ENCODE measurements at places on chromosomes 7 and 10.
A peak's percentile ranks its signal among the peaks of the same experiment; 100 is the strongest.

GRCh38 chr10:37436357-37436756, 311.0 kb downstream of the ANKRD30A start:
- DNase-seq: no peak

GRCh38 chr7:28919510-28919909, 38.6 kb downstream of the TRIL start:
- DNase-seq: no peak

- no peak for DNase-seq
These were observed 8.3 kb downstream of the TSPAN14 start for GRCh38 chr10:80462299-80462980.

DNA sequence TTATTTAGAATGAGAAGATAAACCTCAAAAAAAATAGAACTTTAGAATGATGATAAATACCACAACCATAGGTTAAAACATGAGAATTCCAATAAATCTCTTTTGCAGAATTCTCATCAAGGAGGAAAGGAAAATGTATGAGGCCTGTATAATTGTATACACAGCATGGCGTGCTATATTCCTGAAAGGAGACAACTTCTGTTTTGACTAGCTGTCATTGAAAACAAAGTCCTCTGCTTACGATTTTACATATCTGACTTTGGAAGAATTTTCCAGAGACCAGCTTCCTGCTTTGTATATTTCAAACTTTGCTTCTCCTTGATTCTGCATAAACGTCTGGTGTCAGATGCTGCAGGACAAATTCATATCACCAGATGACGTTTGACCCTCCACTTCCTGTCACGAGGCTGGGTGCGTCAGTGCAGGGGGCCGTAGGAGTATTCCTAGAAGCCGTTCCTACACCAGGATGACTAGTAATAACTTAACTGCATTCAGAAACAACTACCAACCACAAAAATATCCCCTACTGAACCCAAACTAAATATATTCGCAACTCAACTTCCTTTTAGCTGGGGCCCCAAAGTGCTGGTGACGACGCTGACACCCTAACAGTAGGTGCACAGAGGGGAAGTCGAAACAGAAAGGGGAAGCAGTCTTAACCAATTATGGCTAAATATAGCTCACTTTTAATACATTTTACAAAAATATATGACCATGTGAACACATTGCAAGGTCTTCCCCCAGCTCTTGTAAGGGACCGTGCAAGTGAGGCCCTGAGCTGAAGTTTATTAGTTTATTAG, 178.6 kb upstream of the INHBA start:
- no peak for DNase-seq

- no peak for DNase-seq
These were observed 195.1 kb upstream of the WDR11 start for GRCh38 chr10:120656107-120656506.

- DNase-seq: no peak
These were observed 92.1 kb upstream of the RSU1 start for GRCh38 chr10:16909271-16909767.

GRCh38 chr10:16481052-16481728, 40.5 kb downstream of the C1QL3 start:
- no peak for DNase-seq

- no peak for DNase-seq
These were observed 33.8 kb upstream of the SMKR1 start for GRCh38 chr7:129468547-129468946.

GRCh38 chr7:30729642-30730041, 22.3 kb upstream of the INMT start:
- no peak for DNase-seq

DNA sequence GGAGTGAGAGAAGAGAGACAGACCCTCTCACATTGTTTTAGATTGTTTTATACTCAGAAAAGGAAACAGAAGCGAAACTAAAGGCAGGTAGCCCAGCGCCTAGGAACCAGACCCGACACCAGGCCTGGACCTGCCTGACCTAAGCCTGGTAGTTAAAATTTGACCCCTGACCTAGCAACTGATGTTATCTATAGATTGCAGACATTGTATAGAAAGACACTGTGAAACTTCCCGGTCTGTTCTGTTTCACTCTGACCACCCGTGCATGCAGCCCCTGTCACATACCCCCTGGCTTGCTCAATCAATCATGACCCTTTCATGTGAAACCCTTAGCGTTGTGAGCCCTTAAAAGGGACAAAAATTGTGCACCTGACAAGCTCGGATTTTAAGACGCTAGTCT, 31.6 kb downstream of the VIPR2 start:
- no peak for DNase-seq

DNA sequence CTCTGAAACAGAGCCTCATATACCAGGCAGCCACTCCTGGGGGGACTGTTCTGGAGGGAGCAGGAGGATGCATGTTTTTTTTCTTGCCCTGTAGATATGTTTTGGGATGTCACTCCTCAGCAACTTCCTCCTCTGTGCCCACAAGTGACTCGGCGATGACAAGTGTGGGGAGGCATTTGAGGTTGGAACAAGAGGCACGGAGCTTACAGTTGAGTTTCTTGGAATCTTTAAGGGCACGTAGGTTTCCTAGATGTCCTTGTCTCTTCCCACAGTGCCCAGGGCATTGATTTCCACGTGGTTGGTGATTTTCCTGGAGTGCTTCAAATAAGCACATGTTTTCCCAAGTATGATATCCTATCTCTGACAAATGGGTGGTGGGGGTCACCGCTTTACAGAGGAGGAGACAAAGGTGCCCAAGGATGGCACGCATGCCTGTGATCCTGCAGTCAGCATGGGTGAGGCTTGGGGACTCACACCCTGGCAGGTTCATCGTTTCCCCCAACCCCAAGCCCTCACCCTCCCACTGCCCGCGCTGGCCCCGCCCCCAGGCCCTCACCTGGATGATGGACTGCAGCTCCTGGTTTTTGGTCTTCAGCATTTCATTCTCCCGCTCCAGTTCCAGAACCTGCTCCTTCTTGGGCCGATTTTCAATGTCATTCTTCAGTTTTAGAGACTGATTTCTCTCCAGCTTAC, 95.2 kb upstream of the GNA12 start:
- DNase-seq: no peak

DNA sequence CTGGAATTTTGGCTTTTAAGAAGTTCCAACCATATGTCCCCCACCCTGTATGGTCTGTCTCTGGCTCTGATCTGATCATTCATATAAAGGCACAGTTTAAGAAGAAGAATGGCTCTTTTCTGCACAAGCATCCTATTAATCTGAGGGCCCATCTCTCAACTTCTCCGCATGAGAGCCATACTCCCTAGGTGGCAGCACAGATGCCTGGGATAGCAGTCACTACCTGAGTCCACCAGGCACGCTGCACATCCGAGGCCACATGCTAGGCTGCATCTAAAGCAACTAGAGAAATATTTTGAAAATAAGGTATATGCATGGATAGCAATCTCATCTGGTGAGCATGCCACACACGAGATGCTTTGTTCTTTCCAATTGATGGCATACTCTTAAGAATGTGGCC, 565.5 kb downstream of the PARD3 start:
- no peak for DNase-seq

DNA sequence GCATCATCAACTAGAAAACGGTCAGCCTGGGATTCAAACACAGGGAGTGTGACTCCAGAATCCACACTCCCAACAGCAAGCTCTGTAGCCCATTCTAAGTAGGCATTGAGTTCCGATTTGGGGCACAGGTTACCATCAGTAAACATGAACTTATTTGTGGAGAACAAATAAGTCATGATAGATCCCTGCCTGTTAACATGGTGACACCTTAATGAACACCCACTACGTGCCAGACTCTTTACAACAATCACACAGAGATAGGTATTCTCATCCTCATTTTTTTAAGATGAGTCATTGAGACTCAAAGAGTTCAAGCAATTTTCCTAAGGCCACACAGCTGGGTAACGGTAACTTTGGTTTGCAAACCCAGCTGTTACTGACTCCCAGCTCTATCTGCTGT, 91.5 kb downstream of the LYZL2 start:
- no peak for DNase-seq

GRCh38 chr10:53990799-53991238, 810.2 kb downstream of the PCDH15 start:
- no peak for DNase-seq

GRCh38 chr7:128830231-128831177, at the start of gene FLNC:
TSS of gene FLNC (plus strand) at chr7:128830406. CDS start at chr7:128830638, 232 bp downstream.
- DNase-seq: peak; percentile 14

DNA sequence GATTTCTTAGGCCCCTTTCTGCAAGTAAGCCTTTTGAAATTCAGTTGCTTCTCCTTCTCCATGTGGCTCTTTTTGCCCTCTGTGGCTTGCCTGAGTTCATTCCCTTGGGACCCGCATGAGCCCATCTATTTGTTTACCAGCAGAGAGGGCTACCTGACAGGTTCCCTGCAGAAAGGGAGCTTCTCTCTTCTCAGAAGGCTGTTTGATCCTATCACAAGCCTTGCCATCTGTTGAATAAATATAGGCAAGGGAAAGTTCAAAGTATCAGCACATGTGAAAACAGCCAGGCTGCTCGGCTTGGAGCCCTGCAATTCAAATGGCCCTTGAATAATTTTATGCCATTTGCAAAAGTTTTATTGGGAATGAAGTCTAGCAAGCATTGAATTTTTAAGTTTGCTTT, 720.2 kb upstream of the FZD8 start:
- DNase-seq: no peak

GRCh38 chr7:116209561-116210070, 723 bp upstream of the TES start:
- no peak for DNase-seq

DNA sequence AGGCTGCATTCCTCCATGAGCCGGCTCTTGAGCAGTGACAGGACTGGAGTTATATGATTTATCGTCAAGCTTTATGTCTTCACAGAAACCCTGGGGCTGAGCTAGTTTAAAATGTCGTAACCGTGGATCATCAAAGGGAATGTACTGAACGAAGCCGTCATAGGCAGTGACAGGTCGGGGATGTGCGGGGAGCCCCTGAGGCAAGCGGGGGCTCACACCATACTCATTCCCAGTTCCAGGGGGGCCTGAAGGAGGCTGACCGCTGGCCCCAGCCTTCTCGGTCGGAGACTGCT, 30.7 kb downstream of the JCAD start:
- no peak for DNase-seq

GRCh38 chr7:8931906-8932646, 498.7 kb downstream of the NXPH1 start:
- DNase-seq: no peak

- DNase-seq: no peak
These were observed 22.4 kb downstream of the GPER1 start for GRCh38 chr7:1110358-1110757.

DNA sequence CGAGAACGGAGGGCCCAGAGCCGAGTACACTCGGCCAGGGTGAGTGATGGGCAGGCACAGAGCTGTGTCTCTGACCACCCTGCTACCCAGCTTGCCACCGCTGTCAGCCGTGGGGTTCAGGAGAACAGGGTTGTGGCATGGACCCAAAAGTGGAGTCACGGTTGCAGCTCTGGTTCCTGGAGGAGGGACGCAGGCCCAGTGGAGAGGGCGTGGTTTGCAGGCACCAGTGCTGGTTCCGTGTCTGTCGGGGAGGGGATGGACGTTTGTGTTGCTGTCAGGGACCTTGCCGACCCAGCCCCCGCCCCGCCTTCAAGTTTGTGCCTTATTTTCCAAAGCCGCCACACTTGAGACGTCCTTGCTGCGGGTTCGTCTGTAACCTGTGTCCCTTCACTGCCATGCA, 45.1 kb upstream of the AP5Z1 start:
- DNase-seq: no peak

GRCh38 chr7:45252248-45252647, 94.7 kb downstream of the RAMP3 start:
- no peak for DNase-seq

DNA sequence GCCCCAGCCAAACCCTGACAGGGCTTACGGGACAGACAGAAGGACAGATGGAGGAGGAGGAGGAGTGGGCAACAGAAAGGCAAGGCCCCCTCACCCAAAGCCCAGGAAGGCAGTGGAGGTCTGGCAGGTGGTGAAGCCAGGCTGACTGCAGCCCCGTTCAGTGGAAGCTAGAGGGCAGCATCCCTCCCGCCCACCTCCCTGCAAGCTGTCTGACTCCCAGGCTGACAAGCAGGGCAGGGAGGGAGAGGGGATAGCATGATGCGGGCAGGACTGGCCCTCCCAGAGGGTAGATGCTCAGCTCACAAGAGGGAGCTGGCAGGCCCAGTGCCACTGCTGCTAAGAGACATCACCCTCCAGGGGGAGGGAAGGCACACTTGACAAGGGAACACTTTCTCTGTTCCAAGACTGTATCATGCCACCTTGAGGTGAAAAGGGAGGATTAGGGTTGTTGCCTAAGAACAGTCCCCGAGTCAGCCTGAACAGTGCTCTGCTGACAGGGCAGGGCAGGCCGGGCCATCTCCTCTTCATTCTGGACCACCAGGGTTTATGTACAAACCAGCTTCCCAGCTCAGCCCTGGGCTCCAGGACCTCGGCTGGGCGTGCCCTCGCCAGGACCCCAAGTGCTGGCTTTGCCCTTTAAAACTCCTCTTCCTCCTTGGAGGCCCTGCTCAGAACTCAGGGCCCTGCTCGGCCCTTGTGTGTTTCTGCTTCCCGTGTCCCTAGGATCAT, 61.8 kb downstream of the RASGEF1A start:
- peak; percentile 39 for DNase-seq

- DNase-seq: no peak
These were observed 189.8 kb upstream of the SEMA3A start for GRCh38 chr7:84384417-84384816.

DNA sequence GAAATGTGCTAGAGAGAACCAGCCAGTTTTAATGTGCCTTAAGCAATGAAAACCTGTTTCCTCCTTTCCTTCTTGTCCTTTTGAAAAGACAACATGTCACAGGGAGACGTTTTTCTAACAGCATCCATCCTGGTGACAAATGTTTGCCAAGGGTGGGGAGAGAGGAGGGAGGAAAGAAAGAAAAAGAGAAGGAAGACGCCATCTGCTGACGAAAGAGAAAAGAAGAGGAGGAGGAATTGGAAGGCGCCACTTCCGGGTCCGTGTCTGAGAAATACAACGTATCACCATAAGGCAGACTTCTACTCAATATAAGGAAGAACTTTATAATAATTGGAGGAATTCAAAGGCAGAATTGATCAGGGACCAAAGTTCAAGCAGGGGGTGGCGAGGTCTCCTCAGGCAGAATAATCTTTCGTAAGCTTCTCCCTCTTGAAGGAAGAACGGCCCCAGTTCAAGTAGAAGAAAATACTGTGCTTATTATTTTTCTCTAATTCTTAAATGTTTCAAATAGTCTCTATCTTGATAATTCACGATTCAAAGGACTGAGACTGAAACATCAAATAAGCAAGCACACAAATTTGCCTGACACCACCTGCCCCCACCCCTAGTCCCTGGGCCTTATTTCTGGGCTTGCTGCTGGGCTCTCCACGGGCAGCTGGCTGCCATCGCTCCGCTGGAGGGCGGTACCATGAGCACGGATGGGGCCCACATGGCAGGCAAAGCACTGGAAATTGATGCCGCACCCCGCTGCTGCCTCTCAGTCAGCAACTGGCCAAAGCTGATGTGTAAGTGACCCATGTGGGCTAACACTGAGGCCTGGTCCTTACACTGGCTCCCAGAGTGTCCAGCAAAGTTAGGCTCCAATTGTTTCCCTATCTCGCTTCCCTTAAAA, 273.7 kb upstream of the KLF14 start:
- DNase-seq: no peak

DNA sequence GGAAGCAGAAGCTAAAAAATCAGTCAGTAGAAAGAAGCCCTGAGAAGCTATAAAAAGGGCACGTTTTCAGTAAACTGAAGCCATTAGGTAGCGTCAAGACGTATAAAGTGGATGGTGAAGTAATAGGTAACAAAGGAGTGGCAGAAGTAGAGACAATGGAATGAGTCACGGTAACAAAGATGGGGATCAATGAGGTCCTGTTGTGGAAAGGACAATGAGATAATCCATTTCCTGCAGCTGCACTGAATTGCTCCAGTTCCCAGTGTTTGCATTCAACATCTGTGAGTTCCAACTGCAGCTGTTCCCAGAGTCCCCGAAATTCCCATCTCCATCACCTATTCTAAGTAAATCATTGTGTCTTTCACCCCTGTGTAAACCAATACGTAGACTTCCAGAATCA, 4.8 kb upstream of the HYCC1 start:
- DNase-seq: no peak

All from stimulated activated CD4-positive, alpha-beta T cell treated with anti-CD3 and anti-CD28 coated beads, TNF-alpha, amount 100 ng/mL, for 1 hour (primary cell).